Inflammatory macrophage (primary cell): ENCODE measurements at places on chromosomes 3 and 15.

GRCh38 chr3:111314181-111314873 is 227.7 kb upstream of the CD96 start:
- DNase-seq: no peak

- DNase-seq: no peak
These were observed 908.1 kb downstream of the DIPK2A start for GRCh38 chr3:144879701-144880100.

DNA sequence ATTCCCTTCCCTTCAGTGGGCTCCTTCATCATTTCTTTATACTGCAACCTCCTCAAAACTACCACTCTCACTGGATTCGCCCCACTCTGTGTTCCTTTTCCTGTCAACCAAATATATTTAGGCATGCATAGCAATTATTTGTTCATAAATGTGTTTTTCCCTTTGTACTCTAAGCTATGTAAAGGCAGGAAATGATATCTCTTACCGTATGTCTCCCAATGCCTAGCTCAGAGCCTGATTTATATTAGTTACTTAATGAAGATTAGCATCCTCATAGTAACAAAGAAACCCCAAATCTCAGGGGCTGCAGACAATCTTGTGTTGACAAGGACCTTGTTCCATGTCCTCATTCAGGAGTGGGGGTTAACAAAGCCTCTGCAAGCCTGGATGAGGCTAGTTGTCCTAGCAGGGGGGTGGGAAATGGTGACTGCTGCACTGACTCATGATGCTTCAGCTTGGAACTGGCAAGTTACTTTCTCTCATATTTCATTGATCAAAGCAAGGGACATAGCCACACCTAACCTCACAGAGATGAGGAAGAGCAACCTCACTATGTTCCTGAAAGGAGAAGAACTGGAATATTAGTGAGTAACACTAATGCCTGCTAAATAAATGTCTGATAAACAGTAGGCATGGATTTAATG is 15.2 kb downstream of the PHLDB2 start:
- DNase-seq: no peak

GRCh38 chr3:60366486-60366885 is 884.8 kb downstream of the FHIT start:
- no peak for DNase-seq

- no peak for DNase-seq
These were observed 26.2 kb upstream of the MTMR14 start for GRCh38 chr3:9623148-9623547.

DNA sequence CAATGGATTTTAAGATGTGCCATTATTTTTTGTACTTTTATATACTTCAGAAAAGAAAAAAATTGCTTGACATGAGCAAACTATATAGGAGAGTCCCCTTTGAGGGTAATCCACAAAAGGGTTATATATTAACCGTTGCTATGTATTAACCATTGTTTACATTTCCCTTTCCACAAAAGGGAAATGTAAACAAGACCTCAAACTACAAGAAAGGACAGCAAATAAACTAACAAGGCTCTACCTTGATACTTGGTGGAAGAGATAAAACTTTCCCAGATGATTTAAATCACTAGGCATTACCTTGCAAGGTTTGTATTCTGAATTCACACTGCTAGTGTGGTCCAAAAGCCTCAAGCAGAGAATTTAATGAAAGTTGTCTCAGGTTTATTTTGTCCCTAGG is 616.3 kb upstream of the BCHE start:
- no peak for DNase-seq
